Mesothelial cell of epicardium (in vitro differentiated cells): ENCODE measurements at places on chromosomes 3 and 15. TPM values are rescaled to one million over a fixed set of nuclear protein-coding genes. Genes with fewer than 3 reads are reported as not detected.

The ZNF502 gene
- total RNA-seq = not detected in 3 replicates

- H3K36me3 ChIP-seq = peaks cover 70% of the 10 kb centered on the region
- H3K4me3 ChIP-seq = no peak overlapping the region
- no peak for DNase-seq
- H3K27ac ChIP-seq = peak overlapping the region; percentile 52
Observed at GRCh38 chr3:120407508-120408287, 43.1 kb downstream of the FSTL1 start.

The LRRIQ4 gene
- total RNA-seq = 0.11 to 0.31 TPM (median 0.16 TPM) in 3 replicates

The COX5A gene
- total RNA-seq = 126 to 133 TPM (median 128 TPM) in 3 replicates

- H3K27me3 ChIP-seq = no peaks in the 10 kb centered on the region
- H3K27ac ChIP-seq = no peak overlapping the region
- no peak for DNase-seq
- no peaks in the 10 kb centered on the region for H3K36me3 ChIP-seq
- no peak overlapping the region for H3K4me3 ChIP-seq
Observed at GRCh38 chr15:78090422-78091063, 1.8 kb upstream of the SH2D7 start.

GRCh38 chr3:129207479-129207878 lies 23.8 kb upstream of the CNBP start:
- peaks cover 6% of the 10 kb centered on the region for H3K4me1 ChIP-seq
- no peaks in the 10 kb centered on the region for H3K36me3 ChIP-seq
- H3K27ac ChIP-seq = no peak overlapping the region
- H3K4me3 ChIP-seq = no peak overlapping the region

The SNRPA1 gene
- 82.2 to 86.2 TPM (median 82.8 TPM) in 3 replicates for total RNA-seq

DNA sequence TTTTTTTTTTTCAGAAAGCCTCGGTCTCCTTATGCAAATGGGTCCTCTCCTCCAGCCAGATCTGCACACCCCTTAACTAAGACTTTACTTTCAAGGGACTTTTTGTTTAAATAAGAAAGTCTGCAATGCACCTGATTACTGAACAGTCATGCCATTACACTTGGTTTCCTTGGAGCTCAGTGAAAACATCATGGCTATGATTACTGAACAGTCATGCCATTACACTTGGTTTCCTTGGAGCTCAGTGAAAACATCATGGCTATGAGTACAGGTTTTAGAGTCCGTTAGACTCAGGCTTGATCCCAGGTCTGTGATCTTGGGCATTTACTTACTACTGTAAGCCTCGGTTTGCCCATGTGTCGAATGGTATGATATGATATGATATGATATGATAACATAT lies 10.1 kb downstream of the ENTPD3 start:
- no peak overlapping the region for H3K4me3 ChIP-seq
- no peaks in the 10 kb centered on the region for H3K36me3 ChIP-seq
- no peak for DNase-seq
- H3K4me1 ChIP-seq = peaks cover 21% of the 10 kb centered on the region
- no peaks in the 10 kb centered on the region for H3K27me3 ChIP-seq

The CSPG5 gene
- total RNA-seq = 0.84 to 1.1 TPM (median 1.1 TPM) in 3 replicates

The FSD2 gene
- total RNA-seq = not detected in 3 replicates

- H3K27me3 ChIP-seq = no peaks in the 10 kb centered on the region
- H3K36me3 ChIP-seq = peaks cover 27% of the 10 kb centered on the region
- H3K4me3 ChIP-seq = no peak overlapping the region
- no peak overlapping the region for H3K27ac ChIP-seq
- peaks cover 29% of the 10 kb centered on the region for H3K4me1 ChIP-seq
Observed at GRCh38 chr15:29776859-29777258, 45.4 kb downstream of the TJP1 start.

- no peaks in the 10 kb centered on the region for H3K36me3 ChIP-seq
- H3K27me3 ChIP-seq = no peaks in the 10 kb centered on the region
- no peak for DNase-seq
- H3K4me3 ChIP-seq = no peak overlapping the region
- H3K27ac ChIP-seq = no peak overlapping the region
Observed at GRCh38 chr3:148217317-148217716, 480.4 kb upstream of the AGTR1 start.

DNA sequence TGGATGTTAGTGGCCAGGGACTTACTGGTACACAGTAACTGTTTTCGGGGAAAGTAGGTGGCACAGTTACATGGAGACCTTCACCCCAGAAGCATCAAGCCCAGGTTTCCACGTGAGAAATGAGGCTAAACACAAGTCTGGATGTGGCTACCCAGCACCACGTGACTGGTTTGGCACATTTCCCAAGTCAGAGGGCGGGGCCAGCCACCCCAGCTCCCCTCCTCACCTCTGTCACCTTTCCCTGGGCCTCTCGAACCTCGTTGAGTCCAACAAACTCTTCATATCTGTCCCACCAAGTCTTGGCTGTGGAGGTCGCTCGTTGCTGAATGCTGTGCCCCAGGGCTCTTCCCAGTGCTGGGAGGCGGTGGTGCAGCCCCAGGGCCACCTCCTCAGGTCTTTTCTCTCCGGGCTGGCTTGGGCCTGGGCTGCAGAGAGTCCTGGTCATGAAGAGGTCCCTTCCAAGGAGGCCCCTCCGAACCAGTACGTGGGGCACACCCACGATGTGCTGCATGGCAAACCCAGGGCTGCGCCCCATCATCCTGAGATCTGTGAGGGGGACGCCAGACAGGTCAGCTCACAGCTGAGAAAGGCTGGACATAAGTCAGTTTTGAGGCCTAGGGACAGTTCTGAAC lies 4.8 kb upstream of the PLXNB1 start:
- no peaks in the 10 kb centered on the region for H3K27me3 ChIP-seq
- peaks cover 2% of the 10 kb centered on the region for H3K36me3 ChIP-seq
- peak overlapping the region; percentile 82 for H3K27ac ChIP-seq
- no peak overlapping the region for H3K4me3 ChIP-seq
- no peak for DNase-seq

- peak overlapping the region; percentile 7 for H3K27ac ChIP-seq
- no peak overlapping the region for H3K4me3 ChIP-seq
- peaks cover 14% of the 10 kb centered on the region for H3K36me3 ChIP-seq
- H3K27me3 ChIP-seq = no peaks in the 10 kb centered on the region
- no peak for DNase-seq
Observed at GRCh38 chr15:51907136-51907862, 64.3 kb downstream of the LEO1 start.

The C3orf85 gene
- not detected in 3 replicates for total RNA-seq

DNA sequence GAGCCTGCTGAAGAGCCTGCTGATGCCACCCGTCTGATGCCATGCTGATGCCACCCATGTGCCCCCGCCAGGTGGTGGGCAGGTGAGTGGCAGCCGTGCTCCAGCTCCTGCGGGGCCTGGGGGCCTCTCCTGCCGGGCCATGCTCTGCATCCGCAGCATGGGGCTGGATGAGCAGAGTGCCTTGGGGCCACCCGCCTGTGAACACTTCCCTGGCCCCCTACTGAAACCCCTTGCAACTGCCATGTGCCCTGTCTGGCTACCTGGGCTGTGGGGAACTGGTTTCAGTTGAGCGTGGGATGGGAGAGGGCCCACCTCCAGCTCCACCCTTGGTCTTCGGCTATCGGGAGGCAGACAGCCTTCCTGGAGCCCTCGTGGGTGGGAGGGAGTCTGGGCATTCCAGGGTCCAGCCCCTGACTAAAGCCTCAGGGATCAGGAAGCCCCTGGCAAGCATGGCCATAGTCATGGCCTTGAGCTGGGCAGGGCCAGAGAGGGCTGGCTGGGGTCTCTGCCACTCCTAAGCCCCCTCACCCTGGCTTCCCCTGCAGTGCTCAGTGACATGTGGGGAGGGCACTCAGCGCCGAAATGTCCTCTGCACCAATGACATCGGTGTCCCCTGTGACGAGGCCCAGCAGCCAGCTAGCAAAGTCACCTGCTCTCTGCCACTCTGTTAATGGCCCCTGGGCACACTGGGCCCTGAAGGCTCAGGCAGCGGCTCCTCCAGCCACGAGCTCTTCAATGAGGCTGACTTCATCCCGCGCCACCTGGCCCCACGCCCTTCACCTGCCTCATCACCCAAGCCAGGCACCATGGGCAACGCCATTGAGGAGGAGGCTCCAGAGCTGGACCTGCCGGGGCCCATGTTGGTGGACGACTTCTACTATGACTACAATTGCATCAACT lies 92.2 kb downstream of the TBC1D2B start:
- no peak overlapping the region for H3K4me3 ChIP-seq
- H3K27me3 ChIP-seq = peaks cover 4% of the 10 kb centered on the region
- H3K36me3 ChIP-seq = no peaks in the 10 kb centered on the region
- no peak for DNase-seq
- H3K27ac ChIP-seq = no peak overlapping the region
